ENCODE measurements at places on chromosomes 2 and 18.

- DNase-seq = no peak
These were observed 238.0 kb upstream of the SALL3 start for GRCh38 chr18:78741381-78742217.

- DNase-seq = no peak
These were observed 19.5 kb upstream of the SP140L start for GRCh38 chr2:230307485-230307884.

GRCh38 chr2:236209996-236210395 lies 41.8 kb upstream of the GBX2 start:
- DNase-seq = no peak

DNA sequence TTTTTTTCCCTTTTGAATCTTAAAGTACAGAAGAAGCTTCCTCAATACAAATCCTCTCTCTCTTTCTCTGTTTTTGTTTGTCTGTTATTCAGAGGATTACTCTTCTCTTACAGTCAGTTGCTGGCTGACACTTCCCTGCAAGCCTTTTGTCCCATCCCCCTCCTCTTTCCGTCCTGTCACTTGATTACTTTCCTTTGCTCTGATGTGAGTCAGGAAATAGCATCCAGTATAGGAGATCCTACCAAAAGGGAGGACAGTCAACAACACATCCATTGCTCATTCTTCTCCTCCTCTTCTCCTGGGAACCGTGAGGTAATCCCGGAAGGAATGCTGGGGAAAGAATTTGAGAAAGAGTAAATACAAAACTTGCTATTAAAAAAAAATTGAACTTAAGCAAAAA lies 79.3 kb upstream of the SCN7A start:
- DNase-seq = peak; percentile 15

DNA sequence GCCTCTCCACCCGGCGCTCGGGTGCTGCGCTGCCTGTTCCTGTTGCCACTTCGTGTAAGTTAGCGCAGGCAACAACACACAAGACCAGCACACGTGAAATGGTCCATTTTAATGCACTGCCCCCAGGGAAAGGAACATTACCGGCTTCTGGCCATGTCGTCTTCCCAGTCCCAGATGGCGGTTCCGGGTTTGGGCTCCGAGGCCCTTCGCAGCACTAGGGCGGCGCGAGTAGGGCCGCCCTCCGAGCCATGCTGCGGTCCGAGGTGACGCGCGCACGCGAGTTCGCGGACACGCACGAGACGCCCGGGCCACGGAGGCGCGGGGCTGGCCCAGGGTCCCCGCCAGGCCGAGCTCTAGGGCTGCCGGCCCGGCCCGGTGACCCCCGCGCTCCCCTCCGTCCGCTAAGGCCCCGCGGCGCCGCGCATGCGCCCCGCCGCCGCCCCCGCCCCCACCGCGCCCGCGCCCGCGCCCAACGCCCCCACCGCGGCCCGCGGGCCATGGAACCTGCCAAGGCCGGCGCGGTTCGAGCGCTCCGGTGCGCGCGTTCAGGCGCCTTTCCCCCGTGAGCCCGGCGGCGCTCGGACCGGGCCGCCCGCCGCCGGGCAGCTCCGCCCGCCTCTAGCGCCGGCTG lies 367 bp upstream of the ZNF236 start:
- peak; percentile 35 for DNase-seq

GRCh38 chr2:235983016-235983415 lies 185.2 kb downstream of the GBX2 start:
- no peak for DNase-seq

DNA sequence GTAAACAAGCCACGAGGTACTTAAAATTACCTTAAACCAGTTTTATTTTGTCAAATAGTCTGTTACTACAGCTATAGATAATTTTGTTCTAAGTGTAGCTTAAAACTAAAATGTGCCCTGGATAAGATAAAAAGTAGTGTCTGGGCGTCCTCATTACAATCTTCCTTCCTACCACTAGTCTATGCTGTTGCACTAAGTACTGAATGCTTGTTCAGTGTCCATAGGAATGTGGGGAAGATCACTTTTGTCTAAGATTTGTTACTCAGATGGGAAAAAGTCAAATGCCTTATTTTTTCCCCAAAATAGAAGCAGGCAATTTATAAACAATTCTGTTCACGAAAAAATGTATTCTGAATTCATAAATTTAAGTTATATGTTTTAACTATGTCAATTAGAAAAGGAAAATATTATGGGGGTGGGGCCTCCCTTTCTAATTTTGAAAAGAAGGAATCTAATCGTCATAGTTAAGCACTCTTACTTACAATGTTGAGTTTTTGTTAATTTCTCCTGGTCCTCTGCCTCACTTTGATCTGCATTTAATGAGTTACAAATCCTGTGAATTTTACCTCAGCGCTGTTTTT lies 140.4 kb upstream of the VRK2 start:
- peak; percentile 66 for DNase-seq

DNA sequence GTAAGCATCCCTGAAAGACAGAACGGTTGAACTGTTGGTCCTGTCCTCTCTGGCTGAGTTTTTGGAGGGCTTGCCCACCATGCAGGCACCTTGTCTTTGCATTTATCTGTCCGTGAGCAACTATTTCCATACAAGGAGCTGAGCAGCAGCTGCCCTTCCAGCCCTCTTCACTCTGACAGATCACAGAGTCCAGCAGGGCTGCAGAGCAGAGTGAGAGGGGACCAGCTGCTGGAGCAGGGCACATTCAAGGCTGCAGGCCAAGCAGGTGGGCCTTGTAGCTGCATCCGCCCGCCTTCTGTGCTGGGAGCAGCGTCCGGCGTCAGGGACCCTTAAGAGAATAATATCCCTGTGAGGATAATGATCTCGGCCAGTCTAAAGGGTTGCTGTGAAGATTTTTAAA lies 9.5 kb downstream of the SMYD1 start:
- DNase-seq = no peak

GRCh38 chr2:112713585-112713925 lies 7.3 kb upstream of the NT5DC4 start:
- no peak for DNase-seq

- DNase-seq = no peak
These were observed 278.4 kb downstream of the SPAG16 start for GRCh38 chr2:213562539-213563180.

DNA sequence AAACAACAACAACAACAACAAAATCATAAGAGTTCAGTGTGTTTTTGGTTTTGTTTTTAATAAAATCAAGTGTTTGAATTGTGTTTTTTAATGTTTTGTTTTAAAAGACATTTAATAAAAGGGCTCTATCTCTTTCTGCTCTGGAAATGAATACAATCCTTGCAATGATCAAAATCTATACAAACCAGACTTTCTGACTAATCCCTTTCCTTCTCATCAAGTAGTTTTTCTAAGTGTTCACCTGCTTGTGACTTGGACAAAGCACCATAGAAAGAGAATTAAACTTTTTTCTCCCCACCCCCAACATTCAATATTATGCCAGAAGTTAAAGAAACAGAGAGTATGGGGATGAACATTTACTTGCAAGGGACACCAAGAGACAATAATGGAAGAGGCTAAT lies 61.4 kb downstream of the KCTD18 start:
- no peak for DNase-seq

DNA sequence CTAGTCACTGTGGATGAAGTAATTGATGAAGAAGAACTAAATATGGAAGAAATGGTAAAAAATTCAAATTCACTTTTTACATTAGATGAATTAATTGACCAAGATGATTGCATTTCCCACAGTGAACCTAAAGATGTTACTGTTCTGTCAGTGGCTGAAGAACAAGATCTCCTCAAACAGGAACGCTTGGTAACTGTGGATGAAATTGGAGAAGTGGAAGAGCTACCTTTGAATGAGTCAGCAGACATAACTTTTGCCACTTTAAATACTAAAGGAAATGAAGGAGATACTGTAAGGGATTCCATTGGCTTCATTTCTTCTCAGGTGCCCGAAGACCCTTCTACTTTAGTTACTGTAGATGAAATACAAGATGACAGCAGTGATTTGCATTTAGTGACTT lies 26.6 kb upstream of the DYSF start:
- DNase-seq = no peak

GRCh38 chr2:75102011-75102410 lies 97.3 kb downstream of the TACR1 start:
- no peak for DNase-seq

DNA sequence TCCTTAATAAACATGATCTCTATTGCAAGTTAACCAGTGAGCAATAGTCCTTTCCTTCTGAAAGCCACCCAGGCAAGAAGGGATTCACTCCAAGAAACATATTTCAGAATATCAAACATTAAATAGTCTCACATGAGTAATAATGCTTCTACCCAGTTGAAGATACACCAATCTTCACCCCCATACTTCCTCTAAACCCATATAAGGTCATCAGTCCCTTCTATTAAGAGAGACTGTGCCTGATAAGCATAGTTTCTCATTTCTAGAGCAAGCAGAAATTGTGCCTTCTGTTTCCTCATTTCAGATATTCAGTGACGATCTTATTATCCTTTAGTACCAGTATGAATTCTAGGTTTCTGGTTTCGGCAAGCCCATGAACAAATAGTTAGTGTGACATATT lies 64.6 kb downstream of the DSEL start:
- DNase-seq = no peak

DNA sequence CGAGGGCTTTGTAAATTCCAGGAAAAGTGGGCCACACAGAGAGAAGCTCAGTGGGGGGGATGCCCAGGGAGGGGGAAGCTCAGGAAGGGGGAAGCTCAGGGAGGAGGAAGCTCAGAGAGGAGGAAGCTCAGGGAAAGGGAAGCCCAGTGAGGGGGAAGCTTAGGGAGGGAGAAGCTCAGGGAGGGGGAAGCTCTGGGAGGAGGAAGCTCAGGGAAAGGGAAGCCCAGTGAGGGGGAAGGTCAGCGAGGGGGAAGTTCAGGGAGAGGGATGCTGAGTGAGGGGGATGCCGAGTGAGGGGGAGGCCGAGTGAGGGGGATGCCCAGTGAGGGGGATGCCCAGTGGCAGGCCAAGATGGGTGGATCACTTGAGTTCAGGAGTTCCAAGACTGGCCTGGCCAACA lies 821 bp upstream of the CHRNG start:
- no peak for DNase-seq

DNA sequence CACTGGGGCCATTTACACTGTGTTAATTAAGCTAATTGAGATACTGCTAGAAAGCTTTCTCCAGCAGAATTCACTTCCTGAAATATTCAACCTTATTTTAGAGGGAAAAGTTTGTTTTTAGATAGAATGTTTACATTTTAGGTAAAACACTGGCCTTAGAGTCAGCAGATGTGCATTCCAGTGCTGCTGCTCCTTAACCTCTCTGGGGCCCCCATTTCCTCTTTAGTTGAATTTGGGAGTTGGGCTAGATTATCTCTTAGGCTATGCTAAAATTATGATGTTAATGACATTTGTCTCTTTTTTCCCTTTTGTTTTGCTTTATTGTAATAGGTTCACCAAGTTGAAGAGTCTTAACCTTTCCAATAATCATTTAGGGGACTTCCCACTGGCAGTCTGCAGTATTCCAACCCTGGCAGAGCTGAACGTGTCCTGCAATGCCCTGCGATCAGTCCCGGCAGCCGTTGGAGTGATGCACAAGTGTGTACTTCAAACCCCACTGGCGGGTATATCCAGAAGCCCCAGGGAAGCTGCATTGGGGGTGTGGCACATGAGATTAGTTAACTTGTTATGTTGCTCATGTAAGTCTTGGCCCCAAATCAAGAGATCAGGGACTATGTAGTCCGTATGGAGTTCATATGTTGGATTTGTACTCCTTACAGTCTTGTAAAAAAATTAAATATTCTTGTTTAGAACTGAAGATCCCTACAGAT lies 179.5 kb downstream of the PHLPP1 start:
- no peak for DNase-seq

DNA sequence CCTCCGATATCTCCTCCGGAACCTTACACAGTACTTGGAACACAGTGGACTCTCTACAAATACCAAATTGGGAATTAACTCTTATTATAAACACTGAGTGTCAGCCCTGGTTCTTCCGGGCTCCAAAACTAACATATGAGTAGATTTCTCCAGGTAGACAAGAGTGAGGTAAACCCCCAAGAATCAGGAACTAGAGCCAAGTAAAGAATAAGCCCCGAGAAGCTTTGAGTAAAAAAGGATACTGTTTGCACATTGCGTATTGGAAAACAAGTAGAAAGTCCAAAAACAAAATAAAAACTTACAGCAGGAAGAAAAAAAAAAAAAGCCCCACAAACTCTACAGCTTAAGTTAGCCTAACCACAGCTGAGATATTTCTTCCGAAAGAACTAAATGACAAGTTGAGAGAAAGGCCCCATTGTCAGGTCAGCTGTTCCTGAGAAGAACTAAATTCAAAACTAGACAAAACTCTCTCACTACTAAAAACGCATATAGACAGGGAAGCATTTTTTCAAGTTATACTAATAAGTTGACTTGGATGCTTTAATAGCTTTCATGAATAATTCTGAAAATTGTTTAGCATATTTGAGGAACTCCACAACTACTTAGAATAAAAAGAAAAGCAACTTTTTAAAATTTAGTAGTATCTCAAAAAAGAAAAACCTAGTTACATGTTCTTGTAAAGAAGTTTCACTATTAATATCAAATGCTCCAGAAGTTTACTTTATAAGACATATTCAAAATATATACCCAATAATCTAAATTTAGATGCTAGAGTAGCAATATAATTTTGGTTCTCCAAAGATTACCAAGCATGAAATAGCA lies 4.3 kb upstream of the HAAO start:
- no peak for DNase-seq

GRCh38 chr2:228575897-228576296 lies 394.4 kb upstream of the SPHKAP start:
- DNase-seq = peak; percentile 11

DNA sequence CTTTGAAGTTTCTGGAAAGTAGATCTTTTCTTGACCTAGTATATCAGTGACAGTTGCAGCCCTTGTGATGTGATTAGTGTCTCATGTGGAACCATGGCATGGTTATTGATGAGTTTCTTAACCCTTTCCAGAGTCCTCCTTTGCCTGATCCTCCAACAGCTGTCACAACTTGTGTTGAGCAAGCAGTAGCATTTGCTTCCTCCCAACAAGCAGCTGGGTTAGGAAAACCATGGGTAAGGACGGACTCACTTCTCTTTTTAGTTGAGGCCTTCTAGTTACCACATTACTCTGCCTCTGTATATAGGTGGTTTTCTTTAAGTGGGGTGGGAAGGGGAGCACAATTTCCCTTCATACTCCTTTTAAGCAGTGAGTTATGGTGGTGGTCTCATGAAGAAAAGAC lies 96.3 kb downstream of the XRCC5 start:
- DNase-seq = no peak

- no peak for DNase-seq
These were observed 555.5 kb upstream of the TNP1 start for GRCh38 chr2:217415316-217415715.

GRCh38 chr18:28269750-28270149 lies 92.8 kb upstream of the CDH2 start:
- DNase-seq = no peak

GRCh38 chr18:13222856-13223281 lies 4.3 kb downstream of the LDLRAD4 start:
- DNase-seq = no peak

GRCh38 chr2:109173311-109174171 lies 44.5 kb downstream of the SH3RF3 start:
- DNase-seq = no peak

GRCh38 chr2:233260661-233261060 lies 9.2 kb downstream of the ATG16L1 start:
- no peak for DNase-seq

- peak; percentile 23 for DNase-seq
These were observed 230.4 kb downstream of the FHOD3 start for GRCh38 chr18:36527740-36528455.

Measured in renal cortical epithelial cell (primary cell).